ENCODE measurements at places on chromosomes 12 and 14.

- no peak for DNase-seq
Observed at GRCh38 chr14:81161088-81161487, 59.7 kb downstream of the GTF2A1 start.

- DNase-seq: no peak
Observed at GRCh38 chr14:77589099-77589498, 27.3 kb downstream of the SPTLC2 start.

- no peak for DNase-seq
Observed at GRCh38 chr12:54016478-54016964, 7.7 kb downstream of the HOXC8 start.

DNA sequence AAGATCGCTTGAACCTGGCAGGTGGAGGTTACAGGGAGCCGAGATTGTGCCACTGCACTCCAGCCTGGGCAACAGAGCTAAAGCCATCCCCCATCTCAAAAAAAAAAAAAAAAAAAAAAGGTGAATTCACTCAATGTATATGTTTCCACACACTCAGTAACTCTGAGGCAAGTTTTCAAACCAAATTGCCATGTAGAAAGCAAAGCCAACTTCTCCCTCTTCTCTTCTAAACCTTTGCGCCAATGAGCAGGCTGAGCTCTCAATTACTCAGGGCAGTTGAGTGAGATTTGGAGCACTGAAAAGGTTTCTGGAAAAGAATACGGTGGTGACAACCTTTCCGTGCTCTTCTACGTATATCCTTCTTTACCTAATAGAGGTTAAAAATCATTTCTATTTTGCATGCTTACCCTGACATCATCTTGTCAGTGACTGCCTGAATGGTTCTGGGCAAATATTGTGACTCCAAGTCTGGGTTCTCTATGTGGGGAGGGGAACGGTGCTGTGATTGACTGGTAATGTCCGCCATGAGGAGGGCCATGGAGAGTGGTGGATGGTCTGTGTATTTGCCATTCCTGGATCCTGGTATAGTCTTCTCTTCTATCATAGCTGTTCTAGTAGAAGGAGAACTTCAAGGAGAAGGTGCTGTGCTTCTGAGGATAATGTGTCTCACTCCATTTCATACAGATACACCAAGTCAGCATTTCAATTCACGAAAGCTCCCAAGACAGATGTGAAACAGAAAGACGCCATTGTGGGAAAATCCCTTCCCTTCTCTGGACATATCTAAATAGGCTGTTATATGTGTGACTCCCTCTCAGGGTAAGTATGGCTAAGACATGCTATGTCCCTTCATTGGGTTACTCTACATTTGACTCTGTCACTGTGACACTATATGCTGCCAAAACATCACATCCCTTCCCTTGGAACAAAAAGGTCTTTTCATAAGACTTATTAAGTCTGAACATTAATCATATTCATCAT lies 46.2 kb upstream of the MED13L start:
- DNase-seq: no peak

DNA sequence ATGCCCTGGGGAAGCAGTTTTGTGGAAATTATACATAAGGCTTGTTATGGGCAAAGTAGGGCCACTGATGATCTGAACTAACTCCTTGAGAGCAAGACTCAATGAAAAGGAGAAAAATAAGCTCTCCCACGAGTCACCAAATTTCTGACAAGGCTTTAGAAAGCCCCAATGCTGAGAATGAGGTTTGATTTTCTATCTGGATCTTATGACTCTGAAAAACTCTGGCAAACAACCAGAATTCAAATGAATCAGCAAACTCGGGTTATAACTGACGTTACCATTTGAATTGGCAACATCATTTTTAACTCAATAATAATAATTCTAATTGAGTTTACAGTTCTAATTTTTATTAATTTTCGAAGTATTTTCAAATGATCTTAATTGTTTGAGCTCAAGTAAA lies 79.1 kb downstream of the KCNK10 start:
- DNase-seq: no peak

DNA sequence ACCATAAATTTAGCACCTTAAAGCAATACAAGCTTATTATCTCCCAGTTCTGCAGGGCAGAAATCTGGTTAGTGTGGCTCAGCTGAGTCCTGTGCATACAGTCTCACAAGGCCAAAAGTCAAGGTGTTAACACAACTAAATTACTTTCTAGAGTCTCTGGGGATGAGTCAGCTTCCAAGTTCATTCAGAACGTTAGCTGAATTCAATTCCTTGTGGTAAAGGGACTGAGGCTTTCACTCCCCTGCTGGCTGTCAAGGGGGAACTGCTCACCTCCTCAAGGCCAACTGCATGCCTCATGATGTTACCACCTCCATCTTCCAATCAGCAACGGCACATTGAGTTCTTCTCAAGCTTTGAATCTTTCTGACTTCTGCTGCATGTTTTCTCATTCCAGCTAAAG lies 27.6 kb downstream of the EML5 start:
- no peak for DNase-seq

DNA sequence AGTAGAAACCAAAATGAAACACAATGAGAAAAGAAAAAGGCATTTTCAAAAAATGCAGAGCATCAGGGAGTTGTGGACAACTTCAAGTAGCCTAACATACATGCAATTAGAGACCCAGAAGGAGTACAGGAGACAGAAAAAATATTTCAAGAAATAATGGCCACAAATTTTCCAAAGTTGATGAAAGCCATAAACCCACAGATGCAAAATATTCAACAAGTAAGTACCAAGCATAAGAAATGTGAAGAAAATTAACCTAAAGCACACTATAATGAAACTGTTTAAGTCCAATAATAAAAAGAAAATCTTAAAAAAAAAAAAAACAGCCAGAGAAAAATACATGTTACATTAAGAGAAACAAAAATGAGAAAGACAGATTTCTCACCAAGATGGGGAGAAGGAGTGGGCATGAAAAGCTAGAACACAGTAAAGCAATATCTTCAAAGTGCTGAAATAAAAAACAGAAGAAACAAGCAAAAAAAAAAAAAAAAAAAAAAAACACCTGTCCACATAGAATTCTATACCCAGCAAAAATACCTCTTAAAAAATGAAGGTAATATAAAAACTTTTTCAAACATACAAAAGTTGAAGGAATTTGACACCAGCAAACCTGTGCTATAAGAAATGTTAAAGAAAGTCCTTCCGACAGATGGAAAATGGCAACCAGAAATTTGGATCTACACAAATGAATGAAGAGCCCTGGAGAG lies 77.1 kb downstream of the PRKAB1 start:
- DNase-seq: no peak

- DNase-seq: no peak
Observed at GRCh38 chr12:16608946-16609539, 3.1 kb upstream of the LMO3 start.

- DNase-seq: no peak
Observed at GRCh38 chr12:110234331-110234751, 46.7 kb upstream of the ATP2A2 start.

- no peak for DNase-seq
Observed at GRCh38 chr14:38524636-38525509, 269.0 kb upstream of the CLEC14A start.

DNA sequence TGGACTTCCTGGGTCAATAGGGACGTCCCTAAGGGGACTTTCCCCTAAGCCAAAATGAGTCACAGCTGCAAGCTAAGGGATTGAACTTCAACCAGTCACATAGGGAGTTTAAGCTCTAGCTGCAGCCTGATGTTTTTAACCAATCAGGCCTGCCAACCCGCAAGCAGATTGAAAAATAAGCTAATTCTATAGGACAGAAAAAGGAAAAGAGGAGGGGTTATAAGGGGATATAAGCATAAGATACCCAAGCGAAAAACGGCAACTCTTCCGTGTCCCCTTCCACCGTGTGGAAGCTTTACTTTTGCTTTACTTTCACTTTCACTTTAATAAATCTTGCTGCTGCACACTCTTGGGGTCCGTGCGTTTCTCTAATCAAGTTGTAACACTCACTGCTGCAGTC lies 24.4 kb downstream of the ATP23 start:
- no peak for DNase-seq

DNA sequence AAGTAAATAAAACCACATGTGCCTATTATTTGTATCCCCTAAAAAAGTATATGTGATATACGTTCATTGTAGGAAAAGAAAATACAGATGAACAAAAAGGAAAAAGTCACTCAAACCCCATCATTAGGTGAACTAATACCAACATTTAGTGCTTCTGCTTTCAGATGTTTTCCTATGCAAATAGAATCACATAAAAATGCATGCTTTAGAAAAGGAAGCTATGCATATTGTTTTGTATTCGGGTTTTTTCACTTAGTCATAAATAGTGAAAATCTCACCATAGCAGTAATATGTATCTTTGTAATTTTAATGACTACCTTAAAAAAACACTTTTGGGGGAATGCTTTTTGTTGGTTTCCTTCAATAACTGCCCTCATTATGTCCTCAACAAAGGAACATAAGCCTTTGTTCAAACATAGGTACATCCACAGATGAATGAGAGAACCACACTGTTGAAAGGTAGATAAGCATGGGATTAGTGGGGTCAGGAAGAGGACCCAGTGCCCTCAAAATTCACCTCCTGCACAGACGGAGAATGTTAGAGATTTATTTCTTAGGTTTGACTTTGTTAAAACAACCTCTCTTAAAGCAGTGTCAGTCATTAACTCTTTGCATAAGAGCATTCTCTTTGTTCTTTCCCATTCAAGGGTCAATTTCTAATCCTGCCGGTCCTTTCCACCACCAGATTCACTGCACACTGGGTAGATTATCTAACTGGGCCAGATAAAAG lies 6.5 kb downstream of the AMDHD1 start:
- no peak for DNase-seq

GRCh38 chr12:25040593-25040992 lies 91.7 kb upstream of the BCAT1 start:
- no peak for DNase-seq

GRCh38 chr14:53840444-53840843 lies 116.2 kb downstream of the BMP4 start:
- DNase-seq: no peak

DNA sequence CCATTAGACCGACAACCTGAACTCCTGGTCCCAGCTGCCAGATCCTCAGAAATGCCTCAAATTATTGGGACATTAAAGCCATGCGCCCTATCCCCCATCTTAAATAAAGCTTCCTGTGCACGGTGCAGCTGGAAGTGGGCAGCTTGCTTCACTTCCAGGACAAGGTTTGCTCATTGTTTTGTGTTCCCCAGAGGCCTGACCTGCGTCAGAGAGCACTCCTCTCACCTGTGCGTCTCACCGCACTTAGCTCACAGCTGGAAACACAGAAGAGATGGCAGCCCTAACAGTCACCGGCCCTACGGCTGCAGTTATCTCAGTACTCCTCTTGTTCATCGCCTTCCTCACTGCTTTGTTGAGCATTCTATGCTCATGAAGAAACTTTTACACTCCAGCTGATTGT lies 135.5 kb downstream of the ANO2 start:
- no peak for DNase-seq

- DNase-seq: no peak
Observed at GRCh38 chr14:46691819-46692218, 40.2 kb upstream of the RPL10L start.

DNA sequence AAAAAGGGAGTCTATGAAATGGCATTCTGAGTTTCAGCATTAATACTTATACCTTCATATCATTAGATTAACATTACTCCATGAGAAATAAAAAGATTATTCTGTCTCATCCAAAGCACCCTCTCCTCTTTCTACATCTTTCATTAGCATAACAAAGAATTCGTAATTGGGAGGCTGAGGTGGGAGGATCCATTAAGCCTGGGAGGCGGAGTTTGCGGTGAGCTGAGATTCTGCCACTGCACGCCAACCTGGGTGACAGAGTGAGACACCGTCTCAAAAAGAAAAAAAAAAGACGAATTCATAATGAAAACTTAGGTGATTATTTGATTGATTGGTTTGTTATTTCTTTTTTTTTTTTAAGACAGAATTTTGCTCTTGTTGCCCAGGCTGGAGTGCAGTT lies 1.8 kb upstream of the CDK17 start:
- DNase-seq: no peak

DNA sequence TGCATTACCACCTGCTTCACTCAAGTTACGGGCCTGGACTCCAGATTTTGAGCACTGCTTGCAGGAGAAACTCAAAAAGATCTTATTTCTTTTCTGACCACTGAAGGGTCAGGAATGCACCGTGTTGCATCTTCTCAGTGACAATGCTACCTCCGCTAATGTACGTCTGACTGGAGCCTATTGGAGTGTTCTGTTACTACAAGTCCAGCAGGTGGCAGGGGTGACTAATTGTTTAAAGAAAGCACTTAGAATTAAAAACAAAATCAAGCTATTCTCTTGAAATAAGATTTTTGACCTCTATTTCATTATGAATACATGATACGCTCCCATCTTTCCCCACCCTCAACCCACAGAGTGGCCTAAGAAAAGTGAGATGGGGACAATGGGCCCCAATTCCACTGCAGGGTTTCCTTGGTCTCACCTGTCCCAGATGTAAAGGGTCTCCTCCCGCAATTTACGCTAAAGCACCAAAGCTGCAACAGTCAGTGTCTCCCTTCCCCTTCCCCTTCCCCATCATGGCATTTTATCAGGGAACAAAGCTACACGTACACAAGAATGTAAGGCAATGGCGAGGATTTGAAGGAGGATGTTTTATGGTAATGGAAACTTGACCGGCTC lies 2.2 kb downstream of the TBPL2 start:
- no peak for DNase-seq

- DNase-seq: no peak
Observed at GRCh38 chr12:25728056-25728595, 175.0 kb upstream of the LMNTD1 start.

GRCh38 chr14:74882103-74882920 lies 596 bp downstream of the DLST start:
- DNase-seq: peak; percentile 22

DNA sequence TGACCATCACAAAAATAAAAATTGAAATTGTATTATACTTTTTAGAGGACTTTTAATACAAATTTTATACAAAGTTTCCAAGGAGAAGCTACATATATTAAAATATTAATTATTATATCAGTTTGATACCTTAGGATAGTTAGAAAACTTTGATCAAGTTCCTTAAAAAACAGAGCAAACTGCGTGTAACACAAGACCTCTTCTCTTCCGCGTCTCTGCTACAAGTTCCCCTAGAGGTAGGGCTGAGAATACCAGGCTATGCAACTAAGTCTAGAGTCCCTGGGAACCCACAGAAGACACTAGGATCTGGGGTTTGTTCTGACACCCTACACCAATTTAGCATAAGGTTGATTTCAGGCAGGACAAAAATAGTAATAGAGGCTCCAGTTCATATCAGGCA lies 319.0 kb downstream of the FOXG1 start:
- no peak for DNase-seq

Data from stimulated activated CD4-positive, alpha-beta T cell treated with anti-CD3 and anti-CD28 coated beads, TNF-alpha, amount 100 ng/mL, for 48 hours (primary cell).